ENCODE measurements at places on chromosomes 5 and 9. TPM values are rescaled to one million over a fixed set of nuclear protein-coding genes. Genes with fewer than 3 reads are reported as not detected.

- H3K4me3 ChIP-seq, result no peak overlapping the region
- peaks cover 14% of the 10 kb centered on the region for H3K4me1 ChIP-seq
- H3K27me3 ChIP-seq, result no peaks in the 10 kb centered on the region
- peak; percentile 84 for DNase-seq
- H3K27ac ChIP-seq, result no peak overlapping the region
Measured at GRCh38 chr5:158174918-158175851, 316.2 kb upstream of the CLINT1 start.

GRCh38 chr5:73674669-73675004, 48.6 kb downstream of the ARHGEF28 start:
- H3K36me3 ChIP-seq, result no peaks in the 10 kb centered on the region
- H3K4me1 ChIP-seq, result no peaks in the 10 kb centered on the region
- no peak overlapping the region for H3K27ac ChIP-seq
- DNase-seq, result no peak

DNA sequence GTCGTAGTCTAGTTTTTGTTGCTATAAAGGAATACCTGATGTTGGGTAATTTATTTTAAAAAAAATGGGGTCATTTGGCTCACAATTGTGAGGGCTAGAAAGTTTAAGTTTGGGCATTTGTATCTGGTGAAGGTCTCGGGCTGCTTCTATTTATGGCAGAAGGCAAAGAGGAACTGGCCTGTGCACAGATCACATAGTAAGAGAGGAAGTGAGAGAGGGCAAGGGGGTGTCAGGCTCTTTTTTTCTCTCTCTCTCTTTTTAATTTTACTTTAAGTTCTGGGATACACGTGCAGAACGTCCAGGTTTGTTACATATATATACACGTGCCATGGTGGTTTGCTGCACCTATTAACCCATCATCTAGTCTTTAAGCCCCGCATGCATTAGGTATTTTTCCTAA, 453.3 kb downstream of the DIRAS2 start:
- H3K4me3 ChIP-seq, result no peak overlapping the region
- H3K4me1 ChIP-seq, result no peaks in the 10 kb centered on the region
- no peaks in the 10 kb centered on the region for H3K36me3 ChIP-seq
- DNase-seq, result no peak
- no peak overlapping the region for H3K27ac ChIP-seq
- H3K27me3 ChIP-seq, result no peaks in the 10 kb centered on the region

DNA sequence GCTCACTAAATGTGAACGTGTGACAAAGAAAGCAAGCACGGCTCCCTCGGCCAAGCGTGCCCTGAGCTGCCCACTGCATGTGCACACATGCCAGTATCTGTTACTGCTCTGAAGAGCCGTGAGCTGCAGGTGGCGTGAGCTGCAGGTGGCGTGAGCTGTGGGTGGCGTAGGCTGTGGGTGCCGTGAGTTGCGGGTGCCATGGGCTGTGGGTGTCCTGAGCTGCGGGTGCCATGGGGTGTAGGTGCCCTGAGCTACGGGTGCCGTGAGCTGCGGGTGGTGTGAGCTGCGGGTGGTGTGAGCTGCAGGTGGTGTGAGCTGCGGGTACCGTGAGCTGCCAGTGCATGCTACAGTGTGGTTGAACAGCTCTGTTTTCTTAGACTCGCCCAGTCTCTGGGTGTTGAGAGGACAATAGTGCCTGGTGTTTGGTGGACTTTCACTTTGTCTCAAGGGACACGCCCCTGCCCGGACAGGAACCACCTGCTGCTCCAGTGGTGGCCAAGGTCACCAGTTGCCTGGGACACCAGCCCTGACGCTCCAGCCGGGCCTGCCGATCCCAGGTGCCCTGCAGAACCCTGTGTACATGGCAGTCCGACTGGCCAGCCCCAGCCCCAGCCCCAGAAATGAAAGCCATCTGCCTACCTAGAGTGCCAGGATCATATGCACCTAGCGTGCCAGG, 6.7 kb downstream of the CCDC187 start:
- no peak overlapping the region for H3K4me3 ChIP-seq
- no peaks in the 10 kb centered on the region for H3K4me1 ChIP-seq
- no peak for DNase-seq
- H3K27me3 ChIP-seq, result no peaks in the 10 kb centered on the region
- no peak overlapping the region for H3K27ac ChIP-seq

GRCh38 chr5:149438281-149438680, 59.2 kb upstream of the IL17B start:
- no peaks in the 10 kb centered on the region for H3K27me3 ChIP-seq
- no peaks in the 10 kb centered on the region for H3K36me3 ChIP-seq
- peaks cover 33% of the 10 kb centered on the region for H3K4me1 ChIP-seq
- H3K27ac ChIP-seq, result no peak overlapping the region

Gene KCNN2
- 22.4 TPM for total RNA-seq

Gene KIF4B
- not detected for total RNA-seq

Data from right atrium auricular region (tissue), 2 donors.